NCI-H1092 (cell line): ENCODE measurements at places on chromosomes 11 and 22.
A peak's percentile ranks its signal among the peaks of the same experiment; 100 is the strongest.

- no peak for DNase-seq
These were observed 46.9 kb upstream of the PICALM start for GRCh38 chr11:86115542-86116385.

- no peak for DNase-seq
These were observed 6.9 kb downstream of the PATZ1 start for GRCh38 chr22:31339148-31339832.

DNA sequence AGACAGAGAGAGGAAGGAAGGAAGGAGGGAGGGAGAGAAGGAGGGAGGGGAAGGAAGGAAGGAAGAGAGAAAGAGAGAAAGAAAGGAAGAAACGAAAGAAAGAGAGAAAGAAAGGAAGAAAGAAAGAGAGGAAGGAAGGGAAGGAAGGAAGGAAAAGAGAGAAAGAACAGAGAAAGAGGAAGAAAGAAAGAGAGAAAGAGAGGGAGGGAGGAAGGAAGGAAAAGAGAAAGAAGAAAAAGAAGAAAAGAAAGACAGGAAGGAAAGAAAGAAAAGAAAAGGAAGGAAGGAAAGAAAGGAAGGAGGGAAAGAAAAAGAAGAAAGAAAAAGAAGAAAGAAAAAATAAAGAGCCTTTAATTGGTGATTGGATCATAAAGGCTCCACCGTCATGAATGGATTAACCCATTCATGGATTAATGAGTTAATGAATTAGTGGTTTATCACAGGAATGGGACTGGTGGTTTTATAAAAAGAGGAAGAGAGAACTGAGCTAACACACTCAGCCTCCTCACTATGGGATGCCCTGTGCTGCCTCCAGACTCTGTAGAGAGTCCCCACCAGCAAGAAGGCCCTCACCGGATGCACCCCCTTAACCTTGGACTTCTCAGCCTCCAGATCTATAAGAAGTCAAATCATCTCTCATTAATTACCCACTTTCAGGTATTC is 9.0 kb upstream of the PLAAT2 start:
- no peak for DNase-seq

- DNase-seq, result no peak
These were observed 25.5 kb upstream of the DGKZ start for GRCh38 chr11:46321757-46322156.

DNA sequence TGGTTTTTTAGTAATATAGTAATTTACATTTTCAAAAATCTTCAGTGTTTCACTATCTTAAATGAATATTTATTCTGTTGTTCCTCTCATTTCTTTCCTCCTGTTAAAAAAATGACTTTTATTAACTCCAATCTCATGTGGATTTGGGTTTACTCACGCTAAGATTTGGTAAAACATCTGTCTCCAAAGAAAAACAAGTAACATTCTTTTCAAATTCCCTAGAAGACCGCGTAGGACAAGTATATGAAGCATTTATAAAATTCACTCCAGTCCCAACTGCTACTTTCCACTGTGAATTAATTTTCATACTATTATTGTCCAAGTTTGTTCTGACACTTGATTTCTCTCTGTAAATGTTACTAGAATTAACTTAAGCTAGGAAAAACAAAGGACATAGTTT is 26.2 kb downstream of the SBF2 start:
- DNase-seq, result no peak

GRCh38 chr22:37560608-37561211 is 430 bp downstream of the CDC42EP1 start:
- DNase-seq, result no peak

GRCh38 chr11:46912526-46913150 is 5.7 kb downstream of the LRP4 start:
- DNase-seq, result peak; percentile 58

GRCh38 chr11:83600661-83601060 is 314.5 kb upstream of the CCDC90B start:
- DNase-seq, result no peak

DNA sequence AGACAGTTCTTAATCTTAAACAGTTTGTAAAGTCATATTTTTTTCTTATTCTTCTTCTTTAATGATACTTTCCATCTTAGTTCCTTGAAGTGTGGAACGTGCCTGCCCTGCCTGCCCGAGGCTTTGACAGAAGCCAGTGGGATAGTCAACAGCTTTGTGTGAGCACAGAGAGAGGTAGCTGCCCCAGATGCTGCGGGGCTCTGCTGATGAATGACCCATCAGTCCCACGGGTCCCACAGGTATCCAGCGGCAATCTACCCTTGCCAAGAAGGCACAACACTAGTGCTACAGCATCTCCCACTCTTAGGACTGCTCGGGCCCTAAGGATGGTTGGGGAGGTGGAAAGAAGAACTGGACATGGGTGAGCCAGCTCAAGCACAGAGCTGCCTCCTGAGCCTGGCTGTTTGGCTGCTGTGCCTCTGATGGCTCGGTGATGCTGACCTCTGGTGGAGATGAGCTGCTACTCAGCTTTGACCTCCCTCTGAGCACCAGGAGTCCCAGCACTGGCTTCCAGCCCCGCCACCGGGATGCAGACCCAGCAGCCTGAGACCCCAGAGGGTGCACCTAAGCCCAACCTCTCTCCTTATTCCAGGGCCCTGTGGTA is 11.8 kb upstream of the APLNR start:
- peak; percentile 24 for DNase-seq

DNA sequence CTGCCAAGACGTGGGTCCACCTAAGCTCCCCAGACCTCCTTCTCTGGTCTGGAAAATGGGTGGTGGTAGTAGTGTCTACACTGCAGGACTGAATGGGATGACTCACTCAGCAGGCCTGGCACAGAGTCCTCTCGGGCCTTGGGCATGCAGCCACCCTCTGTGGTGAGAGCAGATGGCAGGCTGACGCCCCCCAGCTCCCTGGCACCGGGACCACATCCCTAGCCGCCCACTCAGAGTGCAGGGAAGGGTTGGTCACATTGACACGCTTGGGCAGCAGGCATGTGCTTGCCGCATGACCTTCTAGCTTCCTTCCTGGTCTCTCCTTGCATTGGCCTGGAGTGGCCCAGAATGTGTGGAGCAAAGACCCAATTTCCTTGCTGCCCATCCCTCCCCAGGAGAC is 30.7 kb upstream of the PRODH start:
- no peak for DNase-seq

GRCh38 chr11:73784080-73784634 is 3.5 kb upstream of the MRPL48 start:
- no peak for DNase-seq

GRCh38 chr11:116716621-116717020 is 56.2 kb downstream of the BUD13 start:
- no peak for DNase-seq

DNA sequence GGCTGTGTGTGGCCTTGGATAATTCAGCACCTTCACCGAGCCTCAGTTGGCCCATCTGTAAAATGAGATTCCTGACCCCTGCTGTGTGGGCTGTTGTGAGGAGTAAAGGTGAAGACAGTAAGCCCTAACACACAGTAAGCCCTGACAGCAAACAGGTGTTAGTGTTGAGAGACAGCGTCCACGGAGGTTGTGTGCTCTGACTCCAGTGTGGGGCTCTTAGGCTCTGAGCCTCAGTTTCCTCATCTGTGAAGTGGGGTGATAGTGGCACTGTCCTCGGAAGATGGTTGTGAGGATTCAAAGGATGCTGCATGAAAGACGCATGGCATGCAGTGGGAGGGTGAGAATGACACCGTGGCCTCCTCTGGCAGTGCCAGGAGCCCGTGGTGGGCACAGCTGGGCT is 14.2 kb downstream of the DPP3 start:
- DNase-seq, result no peak

DNA sequence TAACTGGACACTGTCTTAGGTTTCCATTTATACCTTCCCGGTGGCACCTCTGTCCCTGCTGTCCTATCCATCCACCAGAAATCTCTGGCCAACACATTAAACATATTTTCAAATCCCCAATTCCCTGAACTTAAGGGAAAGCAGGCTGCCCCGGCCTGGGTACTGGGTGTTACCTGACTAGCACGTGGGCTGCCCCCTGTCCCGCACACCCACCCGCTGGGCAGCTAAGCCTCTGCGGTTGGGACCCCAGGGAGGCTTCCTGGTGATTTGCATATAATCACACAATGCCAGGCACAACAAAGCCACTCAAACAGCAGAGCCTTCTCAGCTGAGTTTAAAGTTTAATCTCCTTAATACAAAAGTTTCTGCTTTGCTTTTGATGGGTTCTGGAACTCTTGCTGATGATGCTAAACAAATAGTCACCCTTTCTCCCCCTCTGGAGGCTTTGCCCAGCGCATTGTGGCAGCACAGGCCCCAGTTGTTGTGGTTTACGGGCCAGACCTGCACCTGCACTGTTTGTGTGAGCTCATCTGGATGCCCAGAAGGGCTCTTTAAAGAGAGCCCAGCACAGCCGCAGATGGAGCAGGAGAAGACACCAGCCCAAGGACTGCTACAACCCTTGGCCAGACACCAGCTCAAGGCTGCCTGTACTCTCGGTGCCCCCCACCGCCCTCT is 59.9 kb upstream of the POU2AF1 start:
- DNase-seq, result no peak

DNA sequence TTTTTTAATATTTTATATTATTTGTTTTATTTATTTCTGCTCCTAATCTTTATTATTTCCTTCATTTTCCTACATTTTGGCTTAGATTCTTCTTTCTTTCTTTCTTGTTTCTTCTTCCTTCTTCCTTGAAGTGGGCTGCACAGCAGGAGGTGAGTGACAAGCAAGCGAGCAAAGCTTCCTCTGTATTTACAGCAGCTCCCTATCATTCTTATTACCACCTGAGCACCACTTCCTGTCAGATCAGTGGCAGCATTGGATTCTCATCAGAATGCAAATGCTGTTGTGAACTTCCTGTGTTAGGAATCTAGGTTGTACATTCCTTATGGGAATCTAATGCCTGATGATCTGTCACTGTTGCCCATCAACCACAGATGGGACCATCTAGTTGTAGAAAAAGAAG is 784.9 kb upstream of the LUZP2 start:
- DNase-seq, result no peak

DNA sequence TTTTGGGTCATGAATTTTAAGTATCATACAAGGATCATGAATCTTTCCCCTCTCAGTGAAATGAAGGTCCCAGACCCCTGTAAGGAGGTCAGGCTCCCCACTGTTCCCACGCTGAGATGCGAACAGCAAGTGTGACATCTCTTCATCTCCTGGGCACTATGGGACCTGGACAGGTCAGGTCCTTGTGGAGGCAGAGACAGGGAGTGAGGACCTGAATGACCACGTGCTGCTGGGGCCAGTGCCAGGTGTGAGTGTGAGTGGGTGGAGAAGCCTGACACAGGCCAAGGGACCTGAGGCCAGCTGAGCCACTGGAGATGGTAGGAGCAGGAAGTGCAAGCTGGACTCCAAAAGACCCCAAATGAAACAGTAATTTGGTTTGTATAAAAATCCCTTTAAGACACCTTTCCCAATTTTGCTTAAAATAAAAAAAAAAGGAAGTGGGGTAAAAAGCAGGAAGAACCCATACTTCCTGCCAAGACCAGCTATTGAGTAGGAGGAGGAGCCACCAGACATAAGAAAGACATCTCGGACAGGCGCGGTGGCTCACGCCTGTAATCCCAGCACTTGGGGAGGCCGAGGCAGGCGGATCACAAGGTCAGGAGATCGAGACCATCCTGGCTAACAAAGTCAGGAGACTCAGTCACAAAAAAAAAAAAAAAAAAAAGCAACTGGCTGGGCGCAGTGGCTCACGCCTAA is 35.4 kb upstream of the SERPIND1 start:
- no peak for DNase-seq

GRCh38 chr11:76424891-76425290 is 19.9 kb upstream of the EMSY start:
- no peak for DNase-seq

GRCh38 chr11:113552271-113552670 is 77.1 kb upstream of the DRD2 start:
- DNase-seq, result no peak

- DNase-seq, result no peak
These were observed 2.4 kb downstream of the MYRF start for GRCh38 chr11:61754534-61755482.
